ENCODE measurements at places on chromosomes 1 and 21.

DNA sequence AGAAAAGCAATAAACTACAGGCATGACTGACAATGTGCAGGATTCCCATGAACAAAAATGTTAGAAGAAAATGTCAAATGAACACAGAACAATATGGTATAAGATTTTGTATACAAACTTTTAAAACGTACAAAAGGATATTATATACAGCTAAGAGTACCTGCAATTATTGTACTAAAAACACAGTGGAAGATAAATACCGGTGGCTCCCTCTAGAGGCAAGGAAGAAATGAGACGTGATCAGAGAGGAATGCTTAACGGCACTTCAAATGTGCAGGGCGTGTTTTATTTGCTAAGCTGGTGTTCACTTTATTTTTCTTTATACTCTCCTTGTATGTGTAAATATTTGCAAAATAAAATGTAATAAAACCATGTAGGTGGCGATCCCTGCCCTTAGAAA lies 191.8 kb upstream of the SAMSN1 start:
- peak; percentile 42 for DNase-seq

- no peak for DNase-seq
These were observed 103.6 kb downstream of the SPAG17 start for GRCh38 chr1:118081387-118081786.

DNA sequence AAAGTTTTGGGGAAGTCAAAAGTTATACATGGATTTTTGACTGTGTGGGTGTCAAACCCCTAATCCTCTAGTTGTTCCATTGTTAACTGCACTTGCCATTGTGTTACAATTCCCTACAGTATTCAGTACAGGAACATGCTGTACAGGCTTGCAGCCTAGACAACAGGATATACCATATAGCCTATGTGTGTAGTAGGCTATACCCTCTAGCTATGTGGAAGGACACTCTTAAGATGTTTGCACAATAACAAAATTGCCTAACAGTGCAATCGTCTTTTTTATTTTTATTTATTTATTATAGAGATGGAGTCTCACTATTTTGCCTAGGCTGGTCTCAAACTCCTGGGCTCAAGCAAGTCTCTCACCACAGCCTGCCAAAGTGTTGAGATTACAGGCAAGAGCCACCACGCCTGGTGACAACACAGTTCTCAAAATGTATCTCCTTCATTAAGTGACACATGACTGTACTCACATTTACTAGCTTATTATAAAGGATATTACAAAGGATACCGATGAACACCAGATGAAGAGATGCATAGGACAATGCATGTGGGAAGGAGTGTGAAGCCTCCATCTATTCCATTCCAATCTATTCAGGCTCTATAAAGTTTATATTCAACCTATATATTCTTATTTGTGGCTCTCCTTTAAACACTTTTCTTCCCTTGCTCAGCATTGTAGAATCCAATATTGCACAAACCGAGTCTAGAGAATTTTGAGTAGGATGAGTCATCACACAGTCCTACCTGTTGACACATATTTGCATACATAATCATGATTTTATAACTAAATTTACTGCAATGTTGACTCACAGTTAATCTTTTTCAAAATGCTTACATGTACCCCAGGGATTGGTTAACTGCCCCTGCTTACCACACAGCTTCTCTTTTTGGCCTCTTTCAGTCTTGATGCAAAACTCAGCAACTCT lies 28.4 kb upstream of the CEP350 start:
- DNase-seq = no peak

DNA sequence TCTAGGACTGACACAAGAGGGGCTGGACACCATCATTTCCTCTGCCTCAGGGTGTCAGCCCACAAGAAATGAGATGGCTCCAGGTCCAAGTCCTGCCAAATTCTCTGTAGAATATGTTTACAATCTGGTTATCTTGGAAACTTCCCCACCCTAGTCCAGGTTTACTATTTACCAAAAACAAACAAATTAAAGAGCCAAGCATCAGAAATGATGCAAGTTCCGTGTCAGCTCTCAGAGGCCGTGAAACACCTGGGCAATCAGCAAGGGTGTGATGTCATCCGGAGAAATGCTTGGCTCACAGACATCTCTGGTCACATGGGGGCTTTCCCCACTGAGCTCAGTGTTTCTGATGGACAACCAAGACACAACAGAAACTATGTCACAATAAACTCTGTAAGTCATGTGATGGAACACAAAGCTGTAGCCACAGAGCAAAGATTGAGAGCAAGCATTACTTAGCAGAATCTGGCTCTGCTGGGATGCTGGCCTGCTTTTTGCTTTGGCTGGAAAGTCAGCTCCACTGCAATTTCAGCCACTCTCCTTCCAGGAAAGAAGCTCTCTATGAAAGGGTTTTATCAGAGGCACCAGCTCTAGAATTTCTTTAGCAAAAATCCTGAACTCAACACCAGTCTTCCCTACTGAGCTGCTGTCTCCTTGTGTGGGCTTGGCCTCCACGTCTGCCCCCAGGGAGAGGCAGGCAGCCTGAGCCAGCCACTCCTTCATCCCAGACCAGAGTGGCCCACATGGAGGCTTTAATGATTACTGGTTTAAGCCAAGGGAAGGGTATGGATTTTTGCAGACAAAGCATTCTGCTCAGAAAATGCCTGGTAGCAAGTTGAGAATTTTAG lies 55.9 kb downstream of the NENF start:
- DNase-seq = no peak

DNA sequence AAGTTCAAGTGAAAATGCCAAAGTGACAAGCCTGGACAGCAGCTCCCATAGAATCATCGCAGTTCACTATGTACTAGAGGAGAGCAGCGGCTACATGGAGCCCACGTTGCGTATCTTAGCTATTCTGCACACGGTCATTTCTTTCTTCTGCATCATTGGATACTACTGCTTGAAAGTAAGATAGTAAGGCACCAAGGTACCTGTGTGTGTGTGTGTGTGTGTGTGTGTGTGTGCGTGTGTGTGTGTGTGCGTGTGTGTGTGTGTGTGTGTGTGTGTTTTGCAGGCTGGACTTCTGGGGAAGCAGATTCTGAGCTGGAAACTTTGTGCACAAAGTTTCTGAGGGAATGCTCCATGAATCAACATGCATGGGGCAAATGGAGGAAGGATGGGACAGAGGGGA lies 98.6 kb downstream of the ZP4 start:
- DNase-seq = no peak

- DNase-seq = no peak
These were observed 36.5 kb downstream of the DTL start for GRCh38 chr1:212072047-212072446.

DNA sequence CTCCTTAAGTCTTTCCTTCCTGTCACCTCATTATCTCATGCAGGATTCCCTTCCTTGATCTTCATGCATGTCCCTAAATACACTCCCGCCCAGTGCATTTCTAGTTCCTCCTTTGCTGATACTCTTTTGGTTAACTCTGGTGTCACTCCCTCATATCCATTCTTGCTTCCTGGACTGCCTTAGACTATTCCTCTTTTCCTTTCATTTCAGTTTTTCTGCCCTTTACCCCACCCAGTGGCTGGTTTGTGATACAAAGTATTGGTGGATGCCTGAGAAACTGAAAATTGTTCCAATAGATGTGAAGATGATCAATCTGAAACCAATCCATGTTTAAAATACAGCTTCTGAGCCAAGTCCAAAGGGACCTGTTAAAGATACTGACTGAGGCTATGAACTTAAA lies 553.8 kb upstream of the CAMK1G start:
- DNase-seq = peak; percentile 21

DNA sequence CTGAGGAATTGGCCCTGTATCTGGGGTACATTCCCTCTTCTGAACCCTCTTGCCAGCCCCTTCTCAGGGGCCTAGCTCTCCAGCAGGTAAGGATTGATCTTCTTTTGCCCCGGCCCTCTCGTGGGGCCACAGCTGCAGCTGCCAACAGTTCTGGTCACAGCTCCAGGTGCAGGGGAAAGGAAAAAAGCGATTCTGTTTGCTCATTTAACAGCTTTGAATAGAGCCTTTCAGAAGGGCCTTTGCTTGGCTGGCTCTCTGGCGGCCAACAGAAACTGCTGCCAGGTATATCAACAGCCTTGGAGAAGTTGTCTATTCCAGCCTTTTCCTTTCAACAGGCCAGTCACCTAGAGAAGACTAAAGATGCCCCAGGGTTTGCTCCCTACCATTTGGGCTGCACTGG lies 16.1 kb upstream of the FMOD start:
- peak; percentile 81 for DNase-seq

- no peak for DNase-seq
These were observed 131.9 kb upstream of the B3GALT2 start for GRCh38 chr1:193318347-193318746.

DNA sequence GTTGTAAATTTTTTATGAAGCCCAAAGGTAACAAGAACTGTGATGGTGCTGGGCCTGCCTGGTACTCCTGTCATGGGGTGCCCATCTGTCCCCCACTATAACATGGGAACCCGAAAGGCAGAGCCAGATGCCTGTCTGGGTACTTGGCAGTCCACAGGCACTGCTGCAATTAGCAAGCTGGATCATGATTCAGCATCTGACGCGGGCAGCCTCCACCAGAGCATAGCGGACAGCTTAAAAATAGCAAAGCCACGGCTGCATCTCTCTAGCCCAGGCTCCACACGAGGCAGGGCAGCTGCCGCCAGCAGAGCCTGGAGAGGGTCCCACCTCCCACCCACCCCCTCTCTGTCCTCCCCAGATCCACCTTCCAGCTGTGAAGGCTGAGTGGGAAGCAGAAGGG lies 22.9 kb downstream of the SUSD4 start:
- DNase-seq = no peak

- DNase-seq = no peak
These were observed 209.2 kb upstream of the ZC3H12A start for GRCh38 chr1:37265156-37265555.

- DNase-seq = no peak
These were observed 7.6 kb downstream of the DENND2D start for GRCh38 chr1:111192658-111193519.

GRCh38 chr1:37174341-37174740 lies 140.0 kb upstream of the GRIK3 start:
- DNase-seq = no peak

- no peak for DNase-seq
These were observed 260.0 kb downstream of the RGS7 start for GRCh38 chr1:241096982-241097381.

DNA sequence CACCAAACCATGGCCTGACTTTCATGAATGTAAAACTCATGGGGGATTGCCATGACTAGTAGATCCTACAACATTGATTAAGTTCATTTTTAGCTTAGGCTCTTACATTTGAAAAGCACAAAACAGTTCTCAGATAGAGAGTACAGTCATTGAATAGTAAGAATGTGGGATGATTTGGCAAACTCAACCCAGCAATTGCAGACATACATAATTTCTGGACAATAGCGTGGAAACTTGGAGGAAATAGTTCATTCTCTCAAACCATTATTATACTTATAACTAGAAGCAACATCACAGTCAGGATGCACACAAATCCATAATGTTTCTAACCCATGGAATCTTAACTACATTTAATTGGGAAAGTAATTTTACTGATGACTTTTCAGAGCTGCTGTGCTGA lies 598.2 kb downstream of the LMO4 start:
- no peak for DNase-seq

- no peak for DNase-seq
These were observed 48.3 kb upstream of the MTR start for GRCh38 chr1:236746785-236747184.

DNA sequence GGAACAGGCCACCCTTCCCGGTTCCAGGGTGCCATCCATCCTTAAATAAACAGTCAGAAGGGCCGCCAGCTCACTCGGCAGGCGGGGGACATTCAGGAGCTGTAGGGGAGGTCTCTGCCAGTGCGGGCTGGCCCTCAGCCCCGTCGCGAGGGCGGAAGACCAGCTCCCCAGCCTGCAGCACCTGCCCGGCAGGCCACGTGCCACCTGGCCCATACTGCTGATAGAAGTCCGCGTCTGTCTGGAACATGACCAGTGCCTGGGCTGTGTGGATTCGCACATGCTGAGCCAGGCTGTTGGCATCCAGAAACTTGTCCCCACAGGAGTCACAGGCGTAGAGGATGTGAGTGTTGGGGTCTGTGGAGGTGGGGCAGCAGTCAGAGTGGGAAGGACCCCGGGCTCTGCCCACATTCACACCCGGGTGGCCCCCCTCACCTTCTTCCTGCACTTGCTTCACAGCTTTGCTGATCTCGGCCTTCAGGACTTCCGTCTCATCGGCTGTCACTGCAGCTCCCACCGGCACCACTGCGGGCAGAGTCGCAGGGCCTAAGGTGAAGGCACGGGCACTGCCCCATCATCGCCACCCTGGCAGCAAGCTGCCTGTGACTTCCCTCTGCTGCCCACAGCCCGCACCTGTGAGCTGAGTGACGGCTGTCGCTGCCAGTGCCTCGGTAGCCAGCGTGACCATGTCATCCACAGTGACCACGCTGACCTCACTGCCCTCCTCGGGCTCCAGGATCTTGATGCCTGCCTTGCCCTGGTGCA lies 33.8 kb downstream of the ZBTB17 start:
- DNase-seq = no peak

DNA sequence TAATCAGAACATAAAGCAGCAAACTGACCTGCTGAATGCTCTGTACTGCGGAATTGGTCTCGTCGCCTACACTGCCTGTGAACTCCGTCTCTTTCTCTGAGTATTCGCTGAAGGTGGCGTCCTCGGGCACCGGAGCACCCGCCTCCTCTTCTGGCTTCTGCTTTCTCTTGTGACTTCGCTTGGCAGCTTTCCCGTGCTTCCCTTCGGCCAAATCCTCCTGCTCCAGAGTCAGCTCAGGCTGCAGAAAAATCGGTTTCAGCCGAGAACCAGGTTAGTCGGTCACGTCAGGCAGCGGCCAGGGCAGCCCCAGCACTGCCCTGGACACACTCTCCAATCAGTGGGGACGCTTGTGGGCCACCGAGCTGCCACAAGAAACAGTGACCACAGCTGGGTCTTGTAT lies 35.8 kb upstream of the RIPK4 start:
- DNase-seq = no peak

DNA sequence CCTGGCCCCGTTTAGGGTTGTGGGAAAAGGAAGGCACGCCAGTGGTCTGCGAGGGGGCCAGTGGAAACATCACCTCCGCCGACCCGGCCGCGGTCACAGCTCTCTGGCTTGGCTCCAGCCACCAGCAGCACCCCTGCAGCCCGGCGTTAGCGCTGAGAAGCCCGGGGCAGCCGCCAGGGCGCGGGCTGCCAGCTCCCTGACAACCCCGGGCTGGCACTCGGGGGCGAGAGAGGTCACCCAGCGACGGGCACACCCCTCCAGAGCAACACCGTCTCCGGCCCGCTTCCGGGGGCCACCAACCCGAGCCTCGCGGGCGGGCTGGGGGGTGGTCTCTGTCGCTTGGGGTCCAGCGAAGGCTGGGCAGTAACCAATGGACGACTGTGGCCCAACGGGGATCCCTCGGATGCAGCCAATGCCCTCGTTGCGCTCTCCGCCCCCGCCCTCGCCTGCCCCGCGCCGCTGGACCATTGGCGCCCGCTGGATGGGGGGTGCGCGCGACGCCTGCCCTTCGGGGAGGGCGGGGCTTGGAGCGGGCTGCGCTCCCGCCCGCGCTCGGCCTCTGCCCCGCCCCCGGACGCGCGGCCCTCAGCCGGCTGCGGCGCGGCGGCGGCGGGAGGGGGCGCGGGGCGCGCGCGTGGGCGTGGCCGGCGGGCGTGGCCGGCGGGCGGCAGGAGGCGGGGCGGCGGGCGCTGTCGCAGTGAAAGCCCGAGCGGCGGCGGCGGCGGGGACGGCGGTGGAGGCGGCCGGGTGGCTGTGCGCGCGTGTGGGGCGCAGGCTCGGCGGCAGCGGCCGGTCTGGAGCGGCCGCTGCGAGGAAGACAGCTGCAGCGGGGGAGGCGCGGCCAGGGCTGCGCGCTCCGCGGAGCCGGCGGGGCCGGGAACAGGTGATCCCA lies at the start of gene MAN1C1:
MAN1C1 (plus strand) TSS at position 697 of the 892 bp plus-strand sequence. CDS start 1,007 bp downstream, outside the sequence.
- DNase-seq = peak; percentile 93
